NCI-H774 (cell line): ENCODE measurements at places on chromosomes 16 and 17.

GRCh38 chr16:67013233-67013822 is 15.6 kb upstream of the CBFB start:
- DNase-seq, result no peak

DNA sequence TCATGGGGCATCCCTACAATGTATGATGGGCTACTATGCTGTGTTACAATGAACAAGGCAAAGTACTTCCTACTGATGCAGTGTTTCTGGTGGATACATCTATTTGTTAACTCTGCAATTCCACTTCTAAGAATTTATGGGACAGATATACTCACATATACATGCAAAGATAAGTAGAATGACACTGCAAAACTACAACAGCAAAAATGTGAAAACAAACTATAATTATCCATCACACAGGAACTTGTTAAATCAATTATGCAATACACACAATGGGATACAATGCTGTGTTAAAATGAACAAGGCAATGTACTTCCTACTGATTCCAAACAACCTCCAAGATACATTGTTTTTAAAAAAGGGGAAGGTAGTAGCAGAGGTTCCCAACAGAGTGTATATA is 3.2 kb downstream of the DDX52 start:
- DNase-seq, result no peak

DNA sequence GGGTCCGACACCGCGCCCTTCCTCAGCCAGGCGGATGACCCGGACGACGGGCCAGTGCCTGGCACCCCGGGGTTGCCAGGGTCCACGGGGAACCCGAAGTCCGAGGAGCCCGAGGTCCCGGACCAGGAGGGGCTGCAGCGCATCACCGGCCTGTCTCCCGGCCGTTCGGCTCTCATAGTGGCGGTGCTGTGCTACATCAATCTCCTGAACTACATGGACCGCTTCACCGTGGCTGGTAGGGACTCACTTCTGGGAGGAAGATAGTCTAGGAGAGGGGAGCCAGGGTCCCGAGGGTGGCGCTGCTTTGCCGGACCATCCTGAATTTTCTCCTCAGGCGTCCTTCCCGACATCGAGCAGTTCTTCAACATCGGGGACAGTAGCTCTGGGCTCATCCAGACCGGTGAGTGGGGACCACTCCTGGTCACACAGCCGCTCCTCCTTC is 601 bp downstream of the SPNS1 start:
- no peak for DNase-seq

DNA sequence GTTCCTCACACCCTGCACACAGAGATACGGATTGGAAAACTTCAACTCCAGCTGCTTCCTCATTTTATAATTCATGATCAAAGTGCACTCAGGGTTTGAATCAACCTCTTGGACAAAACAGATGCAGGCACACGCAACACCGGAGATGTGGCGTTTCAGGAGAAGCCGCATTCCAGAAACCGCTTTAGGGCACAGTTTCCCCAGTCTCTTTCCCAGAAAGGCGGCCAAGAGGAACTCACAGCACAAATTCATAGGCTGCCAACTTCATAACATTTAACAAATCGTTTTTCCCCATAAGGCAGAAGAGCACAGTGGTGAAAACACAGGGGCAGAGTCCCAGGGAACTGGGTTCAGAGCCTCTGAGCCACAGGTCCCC is 8.4 kb downstream of the MTHFSD start:
- no peak for DNase-seq

GRCh38 chr16:67017421-67017750 is 11.6 kb upstream of the CBFB start:
- DNase-seq, result no peak
